ENCODE measurements at places on chromosomes 5 and 9.

DNA sequence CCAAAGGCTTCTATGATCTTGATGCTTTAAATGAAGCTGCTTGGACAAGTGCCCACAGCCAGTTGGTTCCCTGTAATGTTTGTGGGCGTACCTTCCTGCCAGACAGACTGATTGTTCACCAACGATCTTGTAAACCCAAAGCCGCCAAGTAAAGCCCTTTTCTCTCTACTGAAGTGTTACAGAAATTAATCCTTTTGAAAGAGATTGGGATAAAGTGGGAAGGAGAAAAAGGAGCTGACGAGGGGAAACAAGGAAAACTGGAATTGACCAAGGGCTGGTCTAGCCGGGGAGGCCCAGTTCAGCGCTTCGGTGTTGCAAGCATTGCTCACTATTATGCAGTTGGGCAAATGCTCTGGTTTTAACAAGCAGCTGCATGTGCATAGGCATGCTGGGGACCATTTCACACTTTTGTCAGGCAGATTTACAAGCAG is 53.2 kb downstream of the ZNF474 start:
- no peak for DNase-seq

DNA sequence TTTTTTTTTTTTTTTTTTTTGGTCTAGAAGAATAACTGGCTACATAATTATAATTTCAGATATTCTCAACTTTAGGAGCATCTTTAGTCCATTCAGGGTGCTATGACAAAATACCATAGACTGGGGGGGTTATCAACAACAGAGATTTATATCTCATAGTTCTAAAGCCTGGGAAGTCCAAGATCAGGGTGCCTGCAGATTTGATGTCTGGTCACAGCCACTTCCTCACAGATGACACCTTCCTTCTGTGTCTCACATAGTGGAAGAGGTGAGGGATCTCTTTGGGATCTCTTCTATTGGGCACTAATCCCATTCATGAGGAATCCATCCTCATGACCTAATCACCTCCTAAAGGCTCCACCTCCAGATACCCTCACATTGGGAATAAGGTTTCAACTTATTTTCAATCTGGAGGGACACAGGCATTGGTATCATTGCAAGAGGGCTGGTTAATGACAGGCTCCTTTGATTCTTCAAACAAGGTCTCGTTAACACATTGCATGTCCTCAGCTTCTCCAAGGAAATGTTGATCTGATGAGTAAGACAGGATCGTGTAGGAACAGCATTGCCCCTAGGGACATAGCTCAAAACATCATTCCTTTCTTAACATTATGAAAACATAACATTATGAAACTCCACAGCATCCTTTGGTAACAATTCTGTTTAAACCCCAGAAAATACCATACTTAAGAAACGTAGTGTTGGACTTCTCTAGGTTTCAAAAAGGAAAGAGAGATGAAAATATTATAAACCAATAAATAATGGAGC is 372.4 kb downstream of the SEMA5A start:
- DNase-seq = no peak

DNA sequence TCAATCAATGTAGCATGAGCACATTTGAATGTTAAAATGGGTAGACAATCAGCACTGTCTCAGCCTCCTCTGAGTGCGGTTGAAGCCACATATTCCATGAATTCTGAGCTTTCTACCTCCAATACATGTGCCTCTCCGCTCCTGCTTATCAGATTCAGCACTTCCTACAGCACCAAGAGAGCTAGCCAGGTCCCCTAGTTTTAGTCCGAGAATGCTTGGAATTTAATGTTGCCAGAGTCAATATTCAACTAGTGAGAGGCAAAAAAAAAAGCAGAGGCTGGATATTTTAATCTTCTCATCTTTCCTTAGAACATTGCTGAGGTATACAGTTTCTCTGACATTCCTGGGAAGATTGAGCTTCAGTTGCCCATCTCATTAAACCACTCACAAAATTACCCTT is 1979.1 kb upstream of the CDH9 start:
- no peak for DNase-seq

- no peak for DNase-seq
These were observed 172.5 kb downstream of the FAM114A2 start for GRCh38 chr5:153866176-153866575.
